GM06990 (cell line): ENCODE measurements at places on chromosomes 4 and X.
A peak's percentile ranks its signal among the peaks of the same experiment; 100 is the strongest.

DNA sequence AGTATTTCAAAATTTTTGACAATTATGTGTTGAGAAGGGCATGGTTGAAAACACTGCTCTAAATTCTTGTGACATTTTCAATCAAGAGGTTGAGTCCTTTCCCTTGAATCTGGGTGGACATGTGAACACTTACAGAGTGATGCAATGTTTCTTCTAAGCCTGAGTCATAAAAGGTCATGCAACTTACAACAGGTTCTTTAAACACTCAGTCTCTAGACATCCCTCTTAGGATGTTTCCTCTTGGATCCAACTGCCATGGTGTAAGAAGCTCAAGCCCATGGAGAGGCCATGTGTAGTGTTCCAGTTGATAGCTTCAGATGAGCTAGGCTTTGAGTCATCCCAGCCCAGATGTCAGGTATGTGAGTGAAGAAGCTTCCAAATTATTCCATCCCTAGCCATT lies 232.2 kb upstream of the MAOA start:
- DNase-seq, result no peak

DNA sequence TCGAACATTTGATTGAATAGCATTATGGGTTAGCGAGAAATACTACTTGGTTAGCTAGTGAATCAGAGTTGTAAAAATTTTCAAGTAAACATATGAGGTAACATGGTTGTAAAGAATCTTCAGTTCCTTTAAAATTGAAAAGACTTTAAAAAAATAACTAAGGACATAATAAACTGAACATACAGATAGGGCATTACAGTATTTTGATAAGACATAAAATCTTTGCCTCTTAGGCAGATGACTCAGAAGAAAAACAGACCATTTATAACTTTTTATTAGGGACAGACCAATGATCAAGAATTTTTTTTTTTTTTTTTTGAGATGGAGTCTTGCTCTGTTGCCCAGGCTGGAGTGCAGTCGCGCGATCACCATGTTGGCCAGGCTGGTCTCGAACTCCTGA lies 43.1 kb downstream of the PNMA5 start:
- DNase-seq, result no peak

DNA sequence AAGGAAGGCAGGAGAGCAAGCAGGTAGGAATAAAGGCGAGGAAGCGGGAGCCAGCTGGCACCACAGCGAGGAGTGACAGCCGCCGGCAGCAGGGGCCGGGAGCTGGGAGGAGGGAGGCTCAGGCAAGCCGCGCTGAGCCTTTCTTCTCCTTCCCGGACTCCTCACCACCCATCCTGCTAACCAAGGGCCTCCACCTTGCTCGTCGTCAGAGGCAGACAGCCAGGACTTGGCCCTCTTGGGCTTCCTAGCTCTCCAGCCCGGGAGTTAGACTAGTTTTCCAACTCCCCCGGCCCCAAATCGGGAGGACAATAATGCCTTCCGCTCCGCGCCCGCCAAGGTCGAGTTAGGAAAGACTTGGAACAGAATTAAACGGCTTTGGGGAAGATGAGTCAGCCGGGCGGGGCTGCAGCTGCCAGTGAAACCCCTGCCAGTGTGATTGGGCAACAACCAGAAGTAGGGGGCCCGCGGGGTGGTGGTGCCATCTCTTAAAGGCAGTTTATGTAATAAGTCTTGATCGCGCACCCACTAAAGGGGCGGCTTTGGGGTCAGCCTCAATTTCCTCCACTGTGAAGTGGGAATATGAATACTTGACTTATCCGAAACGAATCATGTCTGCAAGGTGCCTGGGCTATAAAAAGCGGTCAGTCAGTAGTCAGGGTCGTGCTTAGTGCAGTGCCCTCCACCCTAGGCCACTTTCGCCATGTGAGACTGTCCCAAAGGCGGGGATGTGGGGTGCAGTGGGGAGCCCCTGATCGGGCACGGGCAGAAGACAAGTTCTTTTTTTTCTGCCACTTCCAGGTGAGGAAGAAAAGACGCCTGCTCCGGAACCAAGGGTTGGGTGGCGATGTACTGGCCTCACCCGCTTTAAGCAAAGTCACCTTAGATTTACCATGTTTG lies 6.7 kb upstream of the HSD17B10 start:
- no peak for DNase-seq

GRCh38 chr4:74175379-74175778 lies 17.5 kb downstream of the MTHFD2L start:
- no peak for DNase-seq

DNA sequence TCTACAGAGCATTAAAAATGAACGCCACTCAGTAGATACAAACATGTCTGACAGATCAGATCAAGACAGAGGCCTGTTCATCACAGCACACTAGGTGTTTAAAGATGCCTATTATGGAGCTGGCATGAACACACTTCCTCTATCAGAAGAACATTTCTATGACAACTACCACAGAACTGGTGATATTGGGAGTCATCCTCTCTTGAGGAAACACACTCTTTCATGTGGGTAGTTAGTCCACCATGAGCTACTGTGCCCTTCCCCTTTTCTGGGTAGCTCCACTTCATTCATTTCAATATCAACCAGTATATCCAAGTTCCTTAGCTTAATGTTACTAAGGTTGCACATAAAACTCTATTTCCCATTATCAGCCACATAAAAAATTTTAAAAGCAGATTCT lies 46.7 kb downstream of the MAOB start:
- no peak for DNase-seq

DNA sequence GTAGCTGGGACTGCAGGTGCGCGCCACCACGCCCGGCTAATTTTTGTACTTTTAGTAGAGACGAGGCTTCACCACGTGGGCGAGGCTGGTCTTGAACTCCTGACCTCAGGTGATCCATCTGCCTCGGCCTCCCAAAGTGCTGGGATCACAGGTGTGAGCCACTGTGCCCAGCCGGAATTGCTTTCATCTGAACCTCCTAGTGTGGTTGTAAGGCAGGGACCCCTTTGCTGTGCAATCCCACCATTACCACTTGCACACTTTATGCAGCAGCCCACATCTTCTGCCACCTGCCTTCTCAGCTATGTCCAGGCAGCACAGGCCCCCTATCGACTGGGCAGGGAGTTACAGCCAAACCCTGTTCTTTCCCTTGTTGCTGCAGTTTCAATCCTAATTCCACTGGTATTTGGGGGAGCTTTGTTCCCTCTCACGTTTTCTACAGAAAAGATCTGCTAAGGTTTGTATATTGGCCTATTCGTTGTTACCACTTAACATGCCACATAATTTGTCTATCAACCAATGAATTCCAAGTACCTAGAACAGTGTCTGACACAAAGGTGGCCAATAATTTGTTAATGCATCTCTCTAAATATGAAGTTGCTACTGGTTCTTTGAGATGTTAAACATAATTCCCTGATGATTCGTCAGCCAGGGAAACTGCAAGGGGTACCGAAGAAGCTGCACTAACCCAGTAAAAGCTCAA lies 6.5 kb downstream of the RPL39 start:
- DNase-seq, result peak; percentile 33

- no peak for DNase-seq
Measured at GRCh38 chrX:47012131-47012530, 66.1 kb upstream of the RGN start.

GRCh38 chr4:56321251-56321650 lies 66.0 kb downstream of the AASDH start:
- no peak for DNase-seq

DNA sequence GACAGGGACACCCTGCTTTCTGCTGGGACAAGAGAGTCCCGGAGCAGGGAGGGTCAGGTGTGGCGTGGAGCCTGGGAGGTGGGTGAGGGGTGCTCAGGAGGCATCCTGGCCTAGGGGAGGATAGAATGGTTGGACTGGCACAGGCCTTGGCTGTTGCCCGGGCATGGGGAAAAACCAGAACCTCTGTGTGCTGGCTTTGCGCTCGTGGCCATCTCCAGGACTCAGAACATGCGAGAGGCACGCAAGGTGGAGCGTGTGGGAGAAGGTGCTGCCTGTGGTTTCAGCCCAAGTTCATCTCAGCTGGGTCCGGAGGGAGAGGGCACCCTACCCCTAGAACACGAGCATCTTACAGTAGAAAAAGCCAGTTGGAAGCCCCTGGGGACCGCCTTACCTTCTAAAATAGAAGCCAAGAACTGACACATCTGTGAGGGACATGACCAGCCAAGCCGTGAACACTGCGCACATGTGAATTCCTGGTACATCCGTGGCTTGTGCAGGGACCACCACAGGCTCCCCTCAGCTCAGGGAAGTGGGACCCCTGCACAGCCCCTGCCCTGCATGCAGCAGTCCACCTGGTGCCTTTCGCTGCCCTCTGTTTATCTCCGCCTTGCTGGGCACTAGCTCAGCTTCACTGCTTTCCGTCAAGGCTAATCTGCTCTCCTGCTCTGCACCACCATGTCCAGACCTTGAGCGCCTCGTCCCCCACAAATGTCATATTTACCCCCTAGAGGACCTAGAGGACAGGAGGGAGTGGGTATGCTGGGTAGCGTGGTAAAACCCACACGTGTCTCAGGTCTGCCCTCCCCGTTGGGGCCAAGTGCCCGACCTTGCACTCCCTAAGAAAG lies 13.5 kb downstream of the MSANTD1 start:
- no peak for DNase-seq

DNA sequence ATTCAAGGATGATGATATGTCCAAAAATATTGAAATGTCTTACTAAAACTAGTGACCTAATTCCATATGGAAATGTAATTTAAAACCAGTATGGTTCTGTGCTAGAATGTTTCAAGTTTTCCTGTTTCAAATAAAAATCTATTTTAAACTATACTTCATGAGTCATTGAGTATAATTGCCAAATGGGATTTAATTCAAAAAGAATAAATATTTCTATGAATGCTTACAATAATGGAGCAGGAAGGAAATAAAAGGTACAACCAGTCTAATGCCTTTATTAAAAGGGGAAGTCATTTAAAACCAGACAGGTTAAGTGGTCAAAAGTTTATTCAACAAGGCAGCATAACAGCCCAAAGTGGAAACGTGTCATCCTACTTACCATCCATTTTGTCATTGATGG lies 2347.1 kb downstream of the PCDH7 start:
- DNase-seq, result no peak
